Tibial nerve (tissue), 4 donors: ENCODE measurements at places on chromosomes 7 and 10. TPM values are rescaled to one million over a fixed set of nuclear protein-coding genes. Genes with fewer than 3 reads are reported as not detected.
A peak's percentile ranks its signal among the peaks of the same experiment; 100 is the strongest.

DNA sequence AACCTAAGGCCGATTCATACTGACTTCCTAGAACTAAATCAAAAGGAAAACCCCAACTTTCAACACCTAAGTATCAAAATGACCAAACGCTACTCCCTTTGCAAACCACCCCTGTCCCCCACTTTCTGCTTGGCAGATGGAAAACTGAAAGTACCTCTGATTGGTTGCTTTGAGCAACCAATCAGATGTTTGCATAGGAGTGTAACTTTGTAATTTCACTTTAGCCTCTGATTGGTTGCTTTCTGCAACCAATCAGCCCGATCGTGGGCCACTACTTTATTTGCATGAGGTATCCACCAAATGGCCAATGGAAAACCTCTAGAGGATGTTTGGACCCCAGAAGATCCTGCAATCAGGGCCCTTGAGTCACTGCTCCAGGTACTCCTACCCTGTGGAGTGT, 12.3 kb upstream of the SNX10 start:
- no peaks in the 10 kb centered on the region for H3K36me3 ChIP-seq
- DNase-seq: no peak
- H3K27ac ChIP-seq: no peak overlapping the region
- H3K4me3 ChIP-seq: no peak overlapping the region

GRCh38 chr10:101835362-101835761, 8.2 kb downstream of the KCNIP2 start:
- no peaks in the 10 kb centered on the region for H3K27me3 ChIP-seq
- DNase-seq: no peak
- no peak overlapping the region for H3K4me3 ChIP-seq
- no peaks in the 10 kb centered on the region for H3K36me3 ChIP-seq

GRCh38 chr10:86942441-86943315, 14.7 kb downstream of the MMRN2 start:
- no peak overlapping the region for H3K4me3 ChIP-seq
- H3K4me1 ChIP-seq: no peaks in the 10 kb centered on the region
- no peak overlapping the region for H3K27ac ChIP-seq

- no peaks in the 10 kb centered on the region for H3K36me3 ChIP-seq
- H3K27me3 ChIP-seq: no peaks in the 10 kb centered on the region
- no peak for DNase-seq
Observed at GRCh38 chr10:70074165-70074564, 21.5 kb downstream of the MACROH2A2 start.

GRCh38 chr10:71985542-71986250, 21.5 kb downstream of the CHST3 start:
- peaks cover 58% of the 10 kb centered on the region for H3K4me1 ChIP-seq
- no peaks in the 10 kb centered on the region for H3K27me3 ChIP-seq
- peak overlapping the region; percentile 98 for H3K27ac ChIP-seq
- no peak overlapping the region for H3K4me3 ChIP-seq
- peak; percentile 70 for DNase-seq

GRCh38 chr7:40545739-40546138, 410.9 kb downstream of the SUGCT start:
- H3K4me3 ChIP-seq: no peak overlapping the region
- no peaks in the 10 kb centered on the region for H3K36me3 ChIP-seq
- H3K27ac ChIP-seq: no peak overlapping the region
- no peak for DNase-seq
- no peaks in the 10 kb centered on the region for H3K27me3 ChIP-seq

GRCh38 chr10:94076325-94076841, 82.7 kb downstream of the PLCE1 start:
- H3K4me1 ChIP-seq: peaks cover 24% of the 10 kb centered on the region
- peak; percentile 19 for DNase-seq
- H3K27me3 ChIP-seq: no peaks in the 10 kb centered on the region
- H3K4me3 ChIP-seq: no peak overlapping the region

Gene ERLIN1
- total RNA-seq: 23.9 TPM

GRCh38 chr10:6056411-6057135, 5.6 kb downstream of the IL2RA start:
- H3K27ac ChIP-seq: no peak overlapping the region
- H3K4me1 ChIP-seq: no peaks in the 10 kb centered on the region
- no peaks in the 10 kb centered on the region for H3K36me3 ChIP-seq
- no peak for DNase-seq
- no peaks in the 10 kb centered on the region for H3K27me3 ChIP-seq

- no peak for DNase-seq
- no peak overlapping the region for H3K4me3 ChIP-seq
Observed at GRCh38 chr10:122733443-122733842, 33.8 kb upstream of the C10orf120 start.

- H3K36me3 ChIP-seq: no peaks in the 10 kb centered on the region
- no peaks in the 10 kb centered on the region for H3K27me3 ChIP-seq
- H3K4me3 ChIP-seq: no peak overlapping the region
Observed at GRCh38 chr7:936386-937054, 18.0 kb downstream of the ADAP1 start.

GRCh38 chr10:129280908-129281586, 186.0 kb upstream of the MGMT start:
- H3K4me1 ChIP-seq: peaks cover 18% of the 10 kb centered on the region
- DNase-seq: no peak
- no peak overlapping the region for H3K4me3 ChIP-seq
- no peak overlapping the region for H3K27ac ChIP-seq
- no peaks in the 10 kb centered on the region for H3K36me3 ChIP-seq
- no peaks in the 10 kb centered on the region for H3K27me3 ChIP-seq

- DNase-seq: no peak
- no peak overlapping the region for H3K27ac ChIP-seq
- no peaks in the 10 kb centered on the region for H3K27me3 ChIP-seq
Observed at GRCh38 chr10:10128387-10128786, 889.3 kb upstream of the CELF2 start.

DNA sequence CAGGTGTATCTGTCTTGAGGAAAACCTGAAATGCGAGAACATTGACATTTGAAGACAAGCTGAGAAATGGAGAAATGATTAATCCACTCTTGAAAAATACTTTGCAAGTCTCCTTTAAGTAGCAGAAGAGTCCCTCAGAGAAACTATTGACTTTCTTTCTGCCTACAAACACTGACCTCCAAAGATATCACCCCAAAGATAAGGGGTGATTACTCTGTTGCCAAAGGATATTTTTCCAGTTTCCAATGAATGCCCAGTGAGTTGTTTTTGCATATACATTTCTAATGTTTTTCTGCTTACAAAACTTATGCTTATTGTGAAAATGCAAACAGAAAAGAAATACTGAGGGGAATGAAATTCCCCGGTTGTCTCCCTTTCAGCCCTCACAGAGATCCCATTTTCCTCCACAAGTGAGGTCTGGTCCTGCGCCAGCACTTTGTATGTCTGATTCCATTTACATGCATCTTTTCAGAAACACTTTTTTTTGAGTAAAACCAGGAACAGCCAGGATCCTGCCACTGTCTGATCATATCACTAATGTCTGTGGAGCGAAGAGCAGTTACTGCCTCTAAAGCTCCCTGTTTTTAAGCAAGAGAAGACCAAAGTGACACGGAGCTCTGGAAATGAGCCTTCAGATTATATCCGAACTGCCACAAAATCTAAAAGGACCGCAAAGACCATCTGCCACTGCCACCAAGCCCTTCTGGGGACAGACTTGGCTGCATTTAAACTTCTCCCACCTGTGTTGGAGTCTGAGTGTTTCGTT, 82.9 kb upstream of the PDCD4 start:
- no peaks in the 10 kb centered on the region for H3K36me3 ChIP-seq
- no peaks in the 10 kb centered on the region for H3K4me1 ChIP-seq
- H3K27me3 ChIP-seq: no peaks in the 10 kb centered on the region
- H3K4me3 ChIP-seq: no peak overlapping the region

Gene TMEM229A
- not detected for total RNA-seq

- no peaks in the 10 kb centered on the region for H3K36me3 ChIP-seq
- no peak overlapping the region for H3K27ac ChIP-seq
- no peak overlapping the region for H3K4me3 ChIP-seq
Observed at GRCh38 chr7:79828866-79829265, 305.8 kb upstream of the GNAI1 start.

DNA sequence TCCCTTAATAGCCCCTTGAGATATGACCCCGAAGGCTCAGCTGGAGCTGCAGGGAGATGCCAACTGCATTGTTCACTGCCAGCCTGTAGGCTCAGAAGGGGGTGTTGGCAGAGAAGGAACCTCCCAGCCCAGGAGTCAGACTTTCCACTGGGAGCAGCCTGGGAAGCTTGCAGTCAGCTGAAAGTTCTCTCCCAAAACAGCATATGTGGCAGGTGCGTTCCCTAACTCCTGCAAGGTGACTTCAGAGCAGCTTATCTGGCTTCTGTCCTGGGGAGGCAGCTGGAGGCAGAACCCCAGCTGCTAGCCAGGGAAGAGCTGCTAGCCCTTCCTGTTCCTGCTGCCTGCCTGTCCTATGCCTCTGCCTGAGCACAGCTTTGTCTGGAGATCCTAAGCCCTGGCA, 8.1 kb downstream of the SFTPA2 start:
- H3K27me3 ChIP-seq: no peaks in the 10 kb centered on the region
- no peaks in the 10 kb centered on the region for H3K36me3 ChIP-seq
- no peak for DNase-seq
- no peak overlapping the region for H3K4me3 ChIP-seq
- no peak overlapping the region for H3K27ac ChIP-seq
- no peaks in the 10 kb centered on the region for H3K4me1 ChIP-seq

- H3K4me1 ChIP-seq: peaks cover 6% of the 10 kb centered on the region
- peaks cover 7% of the 10 kb centered on the region for H3K27me3 ChIP-seq
- no peak overlapping the region for H3K4me3 ChIP-seq
- no peak for DNase-seq
- no peaks in the 10 kb centered on the region for H3K36me3 ChIP-seq
Observed at GRCh38 chr7:66047426-66047825, 28.2 kb upstream of the ASL start.

DNA sequence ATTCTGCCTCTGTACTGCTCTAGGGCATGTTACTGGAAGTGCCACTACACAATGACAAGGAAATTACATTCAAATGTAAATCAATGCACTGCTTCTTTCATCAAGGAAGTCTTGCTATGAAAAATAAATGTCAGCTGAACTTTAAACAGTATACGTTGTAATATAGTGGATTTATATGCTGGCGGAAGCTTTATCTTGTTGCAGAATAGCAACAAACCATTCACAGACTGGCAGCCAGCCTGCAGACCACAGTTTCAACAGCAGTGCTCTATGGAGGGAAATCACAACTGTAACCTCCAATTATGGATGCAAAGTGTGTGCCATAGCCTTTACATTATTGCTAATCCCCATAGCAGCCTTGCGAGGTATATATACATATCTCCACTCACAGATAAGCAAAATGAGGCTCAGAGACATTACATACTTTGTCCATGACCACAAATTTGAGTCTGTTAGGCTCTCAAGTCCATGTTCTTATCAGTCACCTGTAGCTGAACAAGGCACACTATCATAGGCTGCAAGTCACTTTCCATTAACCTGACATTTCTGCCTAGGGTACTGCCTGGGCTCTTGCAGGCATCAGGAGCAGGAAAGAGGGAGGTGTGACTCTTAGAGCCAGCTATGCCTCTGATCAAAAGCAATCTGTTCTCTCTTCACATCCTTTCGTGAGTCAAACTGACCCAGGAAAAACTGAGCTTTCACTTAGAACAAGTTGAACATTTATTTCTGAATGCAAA, 22.6 kb downstream of the COL28A1 start:
- H3K4me1 ChIP-seq: peaks cover 39% of the 10 kb centered on the region
- no peaks in the 10 kb centered on the region for H3K36me3 ChIP-seq
- no peaks in the 10 kb centered on the region for H3K27me3 ChIP-seq

GRCh38 chr10:98316170-98316569, 48.2 kb upstream of the LOXL4 start:
- H3K4me3 ChIP-seq: no peak overlapping the region
- no peaks in the 10 kb centered on the region for H3K4me1 ChIP-seq
- H3K27ac ChIP-seq: no peak overlapping the region

GRCh38 chr7:370775-371118, 80.8 kb downstream of the FOXL3 start:
- no peak overlapping the region for H3K27ac ChIP-seq
- no peaks in the 10 kb centered on the region for H3K27me3 ChIP-seq
- H3K4me3 ChIP-seq: no peak overlapping the region
- DNase-seq: no peak
- H3K4me1 ChIP-seq: no peaks in the 10 kb centered on the region

Gene EBF3
- 41.0 TPM for total RNA-seq

GRCh38 chr7:70599446-70600190, 532.3 kb upstream of the GALNT17 start:
- no peaks in the 10 kb centered on the region for H3K4me1 ChIP-seq
- H3K36me3 ChIP-seq: no peaks in the 10 kb centered on the region
- no peak overlapping the region for H3K4me3 ChIP-seq
- peaks cover 1% of the 10 kb centered on the region for H3K27me3 ChIP-seq
- no peak for DNase-seq

DNA sequence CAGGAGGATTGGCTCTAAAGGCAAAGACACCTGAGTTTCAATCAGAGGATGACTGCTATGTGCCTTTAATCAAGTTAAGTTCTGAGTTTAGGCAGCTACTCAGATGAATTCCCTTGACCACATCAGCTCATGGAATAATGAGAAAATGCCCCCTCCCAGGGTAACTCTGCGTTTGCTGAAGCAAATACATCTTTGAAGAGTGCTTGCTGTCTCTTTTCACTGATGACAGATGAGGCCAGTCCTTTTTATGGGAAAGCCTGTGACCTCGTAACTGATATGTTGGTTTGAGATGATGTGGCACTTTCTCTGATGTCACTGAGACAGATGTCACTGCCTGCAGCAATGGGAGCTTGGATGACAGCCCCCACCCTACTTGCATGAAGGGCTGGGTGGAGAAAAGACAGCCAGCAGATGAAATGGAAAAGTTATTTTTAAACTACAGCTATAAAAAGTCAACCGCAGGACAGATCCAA, 43.7 kb upstream of the DGKI start:
- no peaks in the 10 kb centered on the region for H3K27me3 ChIP-seq
- peaks cover 23% of the 10 kb centered on the region for H3K4me1 ChIP-seq
- no peak overlapping the region for H3K4me3 ChIP-seq
- DNase-seq: no peak
- H3K36me3 ChIP-seq: no peaks in the 10 kb centered on the region

- no peaks in the 10 kb centered on the region for H3K4me1 ChIP-seq
- no peaks in the 10 kb centered on the region for H3K27me3 ChIP-seq
Observed at GRCh38 chr7:22001345-22002004, 55.8 kb upstream of the CDCA7L start.

Gene ASIC3
- 1.7 TPM for total RNA-seq

Gene PILRA
- 27.3 TPM for total RNA-seq

Gene GATA3
- not detected for total RNA-seq

Gene MET
- 31.2 TPM for total RNA-seq

- no peak for DNase-seq
- H3K27me3 ChIP-seq: no peaks in the 10 kb centered on the region
- H3K4me3 ChIP-seq: no peak overlapping the region
- H3K27ac ChIP-seq: no peak overlapping the region
Observed at GRCh38 chr7:114214466-114214865, 200.1 kb upstream of the FOXP2 start.

Gene OR6V1
- not detected for total RNA-seq

GRCh38 chr7:121019018-121019417, 30.5 kb downstream of the CPED1 start:
- DNase-seq: no peak
- H3K27me3 ChIP-seq: no peaks in the 10 kb centered on the region
- peaks cover 75% of the 10 kb centered on the region for H3K4me1 ChIP-seq
- H3K36me3 ChIP-seq: no peaks in the 10 kb centered on the region

GRCh38 chr10:106158241-106158640, 1006.3 kb downstream of the SORCS1 start:
- DNase-seq: no peak
- no peak overlapping the region for H3K4me3 ChIP-seq
- H3K36me3 ChIP-seq: no peaks in the 10 kb centered on the region
- no peaks in the 10 kb centered on the region for H3K4me1 ChIP-seq
- no peak overlapping the region for H3K27ac ChIP-seq
